ENCODE measurements at places on chromosomes 5 and 9.

DNA sequence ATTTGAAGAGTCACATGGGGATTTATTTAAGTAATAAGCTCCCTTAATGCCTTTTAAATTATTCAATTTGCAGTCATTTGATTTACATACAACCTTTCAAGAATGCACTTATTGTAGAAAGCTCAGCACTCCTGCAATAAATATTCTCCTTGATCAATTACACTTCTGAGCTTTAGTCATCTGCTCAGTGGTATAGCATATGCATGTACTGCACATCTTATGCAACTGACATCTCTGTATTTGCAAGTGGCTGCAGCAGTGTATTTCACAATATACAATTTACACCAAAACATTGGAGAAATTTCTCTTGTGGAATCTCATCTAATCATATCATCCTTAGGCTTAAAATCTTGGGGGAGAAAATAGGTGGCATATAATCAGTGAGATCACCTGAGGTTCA lies 325.7 kb downstream of the SLF1 start:
- no peak for DNase-seq

GRCh38 chr5:135190416-135191083 lies 156.5 kb upstream of the PITX1 start:
- DNase-seq = no peak

DNA sequence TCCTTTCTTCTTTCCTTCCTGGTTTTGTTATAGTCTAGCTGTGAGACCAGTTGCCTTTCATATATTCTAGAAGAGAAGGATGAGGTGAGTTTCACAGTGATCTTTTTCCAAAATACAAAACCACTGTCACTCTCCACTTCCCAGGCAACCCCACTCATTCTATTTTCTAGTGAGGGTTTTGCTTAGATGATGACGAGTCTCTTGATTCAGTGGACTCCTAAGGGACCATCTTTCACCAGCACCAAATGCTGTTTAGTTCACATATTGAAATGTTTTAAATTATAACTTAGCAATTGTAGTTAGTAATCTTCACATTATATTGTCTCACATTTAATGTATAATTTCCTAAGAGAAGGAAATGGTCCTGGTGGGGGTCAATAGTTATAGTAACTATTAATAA lies 25.2 kb downstream of the PIK3R1 start:
- DNase-seq = no peak

DNA sequence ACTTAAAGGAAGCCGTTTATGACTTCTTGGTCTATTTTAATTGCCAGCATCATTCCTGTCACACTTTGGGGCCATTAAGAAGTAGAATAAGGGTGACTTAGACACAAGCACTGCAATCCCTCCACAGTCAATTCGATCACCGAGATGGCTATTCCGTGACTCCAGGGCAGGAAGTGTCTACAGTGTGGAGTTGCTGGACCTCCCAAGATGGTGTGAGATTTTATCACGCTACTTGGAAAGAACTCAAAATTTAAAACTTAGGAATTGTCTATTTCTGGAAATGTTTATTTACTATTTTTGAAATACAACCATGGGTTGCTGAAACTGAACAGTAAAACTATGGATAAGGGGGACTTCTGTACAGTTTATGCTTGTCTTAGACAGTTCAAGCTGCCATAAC lies 6.2 kb downstream of the FBXL7 start:
- no peak for DNase-seq

DNA sequence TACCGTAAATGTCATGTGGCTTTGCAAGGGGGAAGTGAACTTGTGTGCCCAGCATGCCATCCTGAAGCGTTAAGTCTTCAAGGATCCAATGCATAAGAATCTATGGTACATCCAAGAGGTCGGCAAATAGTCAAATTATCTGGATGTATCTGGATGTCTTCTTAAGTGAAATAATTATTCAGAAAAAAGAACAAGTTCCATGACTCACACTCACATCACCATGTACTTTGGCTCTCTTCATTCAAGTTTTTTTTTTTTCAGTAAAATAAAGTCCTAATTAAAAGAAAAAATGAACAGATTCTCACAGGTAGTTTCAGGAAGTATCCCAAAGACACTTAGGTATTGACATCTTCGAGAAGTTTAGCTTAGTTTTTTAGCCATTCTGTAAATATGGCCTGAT lies 62.7 kb upstream of the MEGF10 start:
- no peak for DNase-seq

GRCh38 chr9:121801579-121801978 lies 150.1 kb downstream of the DAB2IP start:
- no peak for DNase-seq

DNA sequence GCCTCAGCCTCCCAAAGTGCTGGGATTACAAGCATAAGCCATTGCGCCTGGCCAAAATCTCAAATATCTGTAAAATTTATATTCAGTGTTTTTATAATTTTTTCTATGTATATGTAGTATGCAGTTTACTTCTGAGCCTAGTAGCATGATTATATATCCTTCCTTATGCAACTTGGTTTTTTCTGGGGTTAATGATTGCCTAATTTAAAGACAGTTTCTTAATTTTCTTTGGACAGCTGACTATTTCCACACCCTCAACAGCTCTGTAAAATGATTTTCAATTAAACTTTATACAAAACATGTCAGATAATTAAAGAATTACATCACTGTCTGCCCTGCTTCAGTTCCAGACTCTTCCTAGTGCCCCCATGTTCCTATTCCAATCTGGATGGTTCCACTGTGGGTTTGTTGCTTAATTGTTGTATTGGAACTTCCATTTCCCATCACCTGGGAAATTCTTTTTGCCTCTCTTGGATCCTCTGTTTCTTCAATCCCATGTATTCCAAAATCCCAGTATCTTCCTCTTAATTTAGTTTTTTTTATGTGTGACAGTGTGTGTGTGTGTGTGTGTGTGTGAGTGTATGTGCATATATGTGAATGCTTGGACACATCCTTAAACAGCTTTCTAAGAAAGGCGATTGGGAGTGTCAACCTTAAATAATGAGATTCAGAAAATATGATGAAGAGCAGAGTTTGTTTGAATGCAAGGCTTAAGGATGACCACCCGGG lies 53.2 kb downstream of the C5orf22 start:
- DNase-seq = no peak

GRCh38 chr5:120012431-120012830 lies 383.1 kb downstream of the FAM170A start:
- no peak for DNase-seq

DNA sequence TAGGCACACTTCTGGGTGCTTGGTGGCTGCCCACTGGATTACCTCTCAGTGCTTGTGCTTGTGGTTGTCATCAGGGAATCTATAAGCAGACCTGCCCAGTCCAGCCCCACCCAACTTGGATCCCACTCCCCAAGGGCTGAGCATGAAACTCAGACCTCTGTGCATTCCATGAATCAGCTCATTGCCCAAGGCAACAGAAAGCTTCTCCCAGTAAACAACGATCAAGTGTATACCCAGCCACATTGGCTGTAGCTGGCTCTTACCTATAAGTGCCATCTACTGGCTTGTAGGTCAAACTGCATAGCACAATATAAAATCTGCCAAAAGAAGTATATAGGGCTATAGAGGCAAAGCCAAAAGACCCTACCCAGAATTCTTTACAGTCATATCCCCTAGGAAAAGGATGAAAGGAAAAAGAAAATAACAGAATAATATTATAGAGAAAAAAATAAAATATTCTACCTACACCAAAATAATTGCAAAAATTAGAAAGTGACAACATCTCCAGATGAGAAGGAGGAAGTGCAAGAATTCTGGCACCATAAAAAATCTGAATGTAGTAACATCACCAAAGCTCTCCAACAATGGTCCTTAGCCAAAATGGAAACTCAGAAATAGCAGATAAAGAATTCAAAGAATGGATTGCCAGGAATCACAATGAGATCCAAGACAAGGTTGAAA lies 321.0 kb upstream of the TRPC7 start:
- no peak for DNase-seq
